HTR-8/SVneo (cell line): ENCODE measurements at places on chromosomes 4 and X.
A peak's percentile ranks its signal among the peaks of the same experiment; 100 is the strongest.

- DNase-seq, result no peak
Measured at GRCh38 chr4:181204109-181204508, 1039.1 kb upstream of the TENM3 start.

DNA sequence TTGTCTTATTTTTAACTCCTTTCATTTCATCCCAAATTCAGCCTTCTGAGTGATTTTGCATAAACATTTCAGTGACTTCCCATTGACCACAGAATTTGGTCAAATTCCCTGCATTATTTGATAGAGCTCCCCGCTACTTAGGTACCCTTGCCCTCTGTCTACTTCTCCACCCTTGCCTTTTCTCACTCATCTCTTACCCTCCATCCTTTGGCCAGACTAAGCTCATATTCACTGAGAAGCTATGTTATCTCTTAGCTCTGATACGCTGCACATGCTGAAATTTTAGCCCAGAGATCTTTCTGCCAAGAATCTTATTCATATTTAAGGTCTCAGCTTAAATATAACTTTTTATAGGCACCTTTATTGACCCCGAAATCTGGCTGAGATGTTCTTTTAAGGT is 1031.9 kb downstream of the ADGRL3 start:
- no peak for DNase-seq

DNA sequence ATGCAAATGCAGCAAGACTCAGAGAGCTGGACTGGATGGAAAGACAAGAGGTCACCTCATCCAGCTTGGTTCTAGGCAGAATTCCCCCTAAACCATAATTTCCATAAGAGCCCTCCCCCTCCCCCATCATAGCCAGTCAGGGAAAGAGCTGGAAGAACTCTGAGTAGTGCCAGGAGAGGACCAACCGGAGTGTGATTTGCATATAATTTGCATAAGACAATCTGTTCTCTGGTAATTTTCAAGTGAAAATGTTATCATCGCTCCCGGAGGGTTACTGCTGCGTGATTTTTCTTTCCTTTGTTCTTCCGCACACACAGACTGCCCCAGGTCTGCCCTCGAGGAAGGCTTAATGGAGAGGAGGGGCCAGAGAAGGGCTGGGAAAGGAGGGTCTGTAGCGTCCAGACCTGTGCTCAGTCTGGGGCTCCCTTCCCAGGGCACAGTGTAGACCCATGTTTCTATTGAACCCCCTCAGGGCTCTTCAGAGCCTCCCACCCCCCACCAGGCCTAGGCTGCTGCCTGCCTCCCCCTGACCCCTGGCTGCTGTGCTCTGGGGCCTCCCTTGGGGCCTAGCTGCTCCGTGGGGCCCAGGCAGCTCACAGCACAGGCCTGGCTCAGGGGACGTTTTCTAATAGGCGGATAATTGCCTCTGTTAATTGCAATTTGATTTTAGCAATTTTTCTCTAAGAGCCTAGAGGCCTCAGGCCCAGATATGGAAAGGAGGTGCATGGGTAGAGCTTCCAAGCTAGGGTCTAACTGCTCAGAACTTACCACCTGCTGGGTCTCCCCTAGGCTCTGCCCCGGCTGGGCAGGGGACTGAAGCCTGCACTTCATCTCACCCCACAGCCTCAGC is 90.4 kb upstream of the PJA1 start:
- DNase-seq, result no peak

DNA sequence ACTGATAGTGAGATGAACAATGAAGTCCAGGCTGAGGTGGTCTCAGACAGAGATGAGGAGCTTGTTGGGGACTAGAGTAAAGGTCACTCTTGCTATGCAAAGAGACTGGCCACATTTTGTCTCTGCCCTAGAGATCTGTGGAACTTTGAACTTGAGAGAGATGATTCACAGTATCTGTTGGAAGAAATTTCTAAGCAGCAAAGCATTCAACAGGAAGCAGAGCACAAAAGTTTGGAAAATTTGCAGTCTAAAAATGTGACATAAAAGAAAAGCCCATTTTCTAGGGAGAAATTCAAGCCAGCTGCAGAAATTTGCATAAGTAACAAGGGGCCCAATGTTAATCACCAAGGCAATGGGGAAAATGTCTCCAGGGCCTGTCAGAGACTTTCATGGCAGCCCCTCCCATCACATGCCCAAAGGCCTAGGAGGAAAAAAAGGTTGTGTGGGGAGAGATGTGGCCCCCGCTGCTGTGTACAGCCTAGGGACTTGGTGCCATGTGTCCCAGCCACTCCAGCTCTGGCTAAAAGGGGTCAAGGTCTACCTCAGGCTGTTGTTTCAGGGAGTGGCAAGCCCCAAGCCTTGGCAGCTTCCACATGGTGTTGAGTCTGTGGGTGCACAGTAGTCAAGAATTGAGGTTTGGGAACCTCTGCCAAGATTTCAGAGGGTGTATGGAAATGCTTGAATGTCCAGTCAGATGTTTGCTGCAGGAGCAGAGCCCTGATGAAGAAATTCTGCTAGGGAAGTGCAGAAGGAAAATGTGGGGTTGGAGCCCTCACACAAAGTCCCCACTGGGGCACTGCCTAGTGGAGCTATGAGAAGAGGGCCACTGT is 262.8 kb downstream of the DKK2 start:
- no peak for DNase-seq

- peak; percentile 7 for DNase-seq
Measured at GRCh38 chrX:52574416-52575275, 57.8 kb upstream of the XAGE1B start.

GRCh38 chr4:10727140-10727880 is 42.7 kb upstream of the CLNK start:
- no peak for DNase-seq

DNA sequence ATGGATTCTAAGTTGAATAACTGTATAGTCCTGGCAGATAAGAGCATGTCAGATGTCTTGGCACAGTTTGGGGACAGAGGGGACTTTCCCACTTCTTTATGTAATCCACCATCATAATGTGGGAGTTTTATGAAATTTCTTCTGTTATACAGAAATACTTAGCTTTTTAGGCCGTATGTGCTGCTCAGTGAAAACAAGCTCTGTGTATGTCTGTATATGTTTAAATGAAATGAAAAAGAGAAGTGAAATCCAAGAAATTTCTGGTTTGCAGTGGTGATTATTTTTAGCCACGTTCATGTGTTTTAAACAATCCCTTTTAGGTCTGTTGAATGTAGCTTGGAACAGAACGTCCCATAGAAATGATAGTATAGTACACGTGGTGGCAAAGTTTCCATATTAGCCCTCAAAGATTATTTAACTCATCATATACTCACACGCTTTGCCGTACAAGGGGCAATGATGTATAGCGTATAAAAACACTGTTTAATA is 41.0 kb downstream of the GAB1 start:
- DNase-seq, result no peak

DNA sequence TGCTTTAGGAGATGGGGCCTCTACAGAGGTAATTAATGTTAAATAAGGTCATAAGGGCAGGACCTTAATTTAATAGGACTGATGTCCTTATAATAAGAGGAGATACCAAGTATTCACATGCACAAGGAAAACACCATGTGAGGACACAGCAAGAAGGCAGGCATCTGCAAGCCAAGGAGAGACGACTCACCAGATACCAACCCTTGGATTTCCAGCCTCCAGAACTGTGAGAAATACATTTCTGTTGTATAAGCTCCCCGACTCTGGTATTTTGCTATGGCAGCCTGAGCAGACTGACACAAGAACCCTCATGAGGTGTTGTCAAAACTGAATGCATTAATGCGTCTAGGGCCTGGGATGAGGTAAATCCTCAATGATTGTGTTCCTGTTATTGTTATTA is 56.2 kb upstream of the MAPK10 start:
- DNase-seq, result no peak

DNA sequence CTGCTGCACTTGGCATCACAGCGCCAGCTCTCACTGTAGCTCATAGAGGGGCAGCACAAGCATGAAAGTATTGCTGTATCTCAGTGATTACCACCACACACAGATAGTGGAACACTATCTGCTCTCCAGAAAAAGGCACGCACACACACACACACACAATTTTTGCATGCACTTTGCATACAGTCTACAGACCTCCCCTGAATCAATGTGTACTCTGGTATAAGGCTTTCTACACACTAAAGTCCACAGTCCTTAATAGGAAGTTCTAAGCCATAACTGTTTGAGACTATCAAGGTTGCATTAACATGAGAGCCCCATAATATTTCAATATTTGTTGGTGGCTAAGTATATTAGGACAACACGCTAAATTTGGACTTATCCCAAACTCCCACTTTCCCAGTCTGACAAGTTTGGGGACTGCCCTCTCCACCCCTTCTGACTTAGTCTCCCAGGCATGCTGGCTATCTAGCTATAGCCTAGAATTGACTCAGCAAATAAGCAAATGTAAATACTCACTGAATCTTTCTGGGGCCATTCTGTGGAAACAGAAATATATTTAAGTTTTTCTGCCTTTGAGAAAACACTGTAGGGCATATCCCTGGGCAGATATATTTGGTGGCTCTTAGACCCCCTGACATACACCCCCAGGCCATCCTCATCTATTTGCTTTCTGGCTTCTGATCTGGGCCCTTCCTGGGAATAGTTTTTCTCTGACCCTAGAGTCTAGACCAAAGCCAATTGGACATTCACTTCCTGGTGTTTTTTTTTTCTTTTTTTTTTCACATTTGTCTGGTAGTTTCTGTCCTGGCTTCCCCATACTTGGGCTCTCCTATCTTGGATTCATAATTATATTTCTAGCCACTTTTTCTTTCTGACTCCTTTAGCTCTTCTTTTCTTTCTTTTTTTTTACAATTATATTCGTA is 36.4 kb upstream of the CT47C1 start:
- no peak for DNase-seq

DNA sequence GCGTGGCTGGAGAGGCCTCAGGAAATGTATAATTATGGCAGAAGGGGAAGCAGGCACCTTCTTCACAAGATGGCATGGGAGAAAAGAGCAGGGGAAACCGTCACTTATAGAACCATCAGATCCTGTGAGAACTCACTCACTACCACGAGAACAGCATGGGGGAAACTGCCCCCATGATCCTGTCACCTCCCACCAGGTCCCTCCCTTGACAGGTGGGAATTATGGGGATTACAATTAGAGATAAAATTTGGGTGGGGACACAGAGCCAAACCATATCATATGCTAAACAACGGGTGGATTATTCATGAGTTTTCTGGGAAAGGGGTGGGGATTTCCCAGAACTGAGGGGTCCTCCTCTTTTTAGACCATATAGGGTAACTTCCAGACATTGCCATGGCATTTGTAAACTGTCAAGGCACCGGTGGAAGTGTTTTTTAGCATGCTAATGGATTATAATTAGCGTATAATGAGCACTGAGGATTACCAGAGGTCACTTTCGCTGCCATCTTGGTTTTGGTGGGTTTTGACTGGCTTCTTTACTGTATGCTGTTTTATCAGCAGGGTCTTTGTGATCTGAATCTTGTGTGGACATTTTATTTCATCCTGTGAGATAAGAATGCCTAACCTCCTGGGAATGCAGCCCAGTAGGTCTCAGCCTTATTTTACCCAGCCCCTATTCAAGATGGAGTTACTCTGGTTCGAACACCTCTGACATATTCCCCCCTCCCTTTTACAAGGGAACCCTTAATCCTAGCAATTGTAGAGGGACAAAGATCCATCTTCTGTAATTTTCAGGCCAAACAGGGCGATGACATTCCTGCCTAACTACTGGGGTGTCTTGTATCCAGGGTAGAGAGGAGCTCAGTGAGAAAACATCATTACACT is 27.6 kb upstream of the ZNF81 start:
- DNase-seq, result no peak

DNA sequence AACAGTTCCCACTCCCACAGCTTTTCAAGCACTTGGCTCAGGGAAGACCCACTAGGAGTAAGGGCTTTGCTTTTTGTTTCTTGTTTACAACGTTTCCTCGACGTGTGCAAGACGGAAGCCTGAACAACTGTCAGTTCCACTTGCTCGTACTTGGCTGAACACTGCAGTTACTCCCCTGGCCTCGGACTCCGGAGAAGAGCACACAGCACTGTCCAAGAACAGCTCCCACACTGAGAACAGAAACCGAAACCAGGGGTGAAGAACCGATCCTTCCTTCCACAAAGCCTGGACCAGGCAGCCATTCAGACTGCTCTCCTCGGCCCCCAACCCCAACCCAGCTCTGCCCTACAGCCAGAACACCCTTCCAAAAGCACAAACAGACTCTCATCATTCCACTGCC is 25.5 kb downstream of the IRF2 start:
- DNase-seq, result no peak
